EL (cell line): ENCODE measurements at places on chromosomes 1 and 21.

DNA sequence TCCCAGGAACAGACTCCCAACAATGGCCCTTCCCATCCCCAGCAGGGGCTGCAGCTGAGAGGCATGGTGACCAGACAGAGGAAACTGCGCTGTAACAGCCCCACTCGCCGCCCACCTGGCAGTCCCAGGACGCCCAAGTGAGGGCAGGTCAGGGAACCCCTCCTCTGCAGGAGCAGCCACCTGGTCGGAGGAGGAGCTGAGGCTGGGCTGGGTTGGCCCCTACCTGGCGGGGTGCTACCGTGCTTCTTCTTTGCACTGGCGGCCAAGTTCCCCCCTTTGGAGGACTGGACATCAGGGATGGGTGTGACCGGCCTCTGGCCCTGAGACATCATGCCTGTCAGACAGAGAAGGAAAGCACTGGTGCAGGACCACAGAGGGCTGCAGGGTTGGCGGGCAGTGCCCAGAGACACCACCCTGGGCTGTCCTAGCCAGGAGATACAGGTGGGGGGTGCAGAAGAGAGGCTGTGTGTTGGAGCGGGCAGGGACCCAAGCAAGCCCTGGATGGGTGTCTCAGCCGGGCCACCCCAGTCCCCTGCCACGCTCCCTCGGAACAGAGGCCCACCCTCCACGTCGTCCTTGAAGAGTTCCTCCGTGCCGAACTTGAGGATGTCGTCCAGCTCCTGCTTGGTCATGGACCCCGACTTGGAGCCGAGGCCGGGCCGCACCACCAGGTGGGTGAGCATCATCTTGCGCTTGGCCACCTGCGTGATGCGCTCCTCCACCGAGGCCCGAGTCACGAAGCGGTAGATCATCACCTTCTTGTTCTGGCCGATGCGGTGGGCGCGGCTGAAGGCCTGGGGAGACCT lies 51.6 kb downstream of the CHD5 start:
- no peak for DNase-seq

DNA sequence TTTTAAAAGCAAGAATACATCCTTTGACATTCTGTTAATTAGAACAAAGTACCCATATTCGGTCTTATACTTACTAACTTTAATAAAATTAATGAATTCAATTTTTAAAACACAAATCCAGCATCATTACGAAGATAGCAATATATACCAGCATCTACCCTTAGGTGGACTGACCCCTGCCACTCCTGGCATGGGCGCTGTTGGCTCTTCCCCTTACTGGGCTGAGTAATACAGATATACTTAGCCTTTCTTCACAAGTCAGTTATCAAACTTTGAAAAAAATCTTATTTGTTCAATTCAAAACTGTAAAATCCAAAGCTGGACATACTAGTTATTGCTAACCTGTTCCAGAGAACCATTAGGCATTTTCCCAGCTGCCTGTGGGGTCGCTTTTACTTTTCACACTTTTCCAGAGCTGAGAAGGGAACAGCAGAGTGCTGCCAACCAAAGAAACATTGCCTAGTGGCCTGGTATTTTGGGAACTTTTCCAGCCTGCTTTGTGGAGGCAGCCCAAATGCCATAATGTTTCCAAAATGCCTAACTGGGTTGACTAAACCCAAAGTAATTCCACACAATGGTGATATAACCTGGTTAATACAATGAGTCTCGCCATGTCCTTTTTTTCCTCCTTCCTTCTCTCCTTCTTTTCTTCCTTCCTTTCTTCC lies 424.7 kb upstream of the ADGRL2 start:
- no peak for DNase-seq

- DNase-seq = no peak
Measured at GRCh38 chr1:13600762-13601453, 17.3 kb downstream of the PDPN start.

DNA sequence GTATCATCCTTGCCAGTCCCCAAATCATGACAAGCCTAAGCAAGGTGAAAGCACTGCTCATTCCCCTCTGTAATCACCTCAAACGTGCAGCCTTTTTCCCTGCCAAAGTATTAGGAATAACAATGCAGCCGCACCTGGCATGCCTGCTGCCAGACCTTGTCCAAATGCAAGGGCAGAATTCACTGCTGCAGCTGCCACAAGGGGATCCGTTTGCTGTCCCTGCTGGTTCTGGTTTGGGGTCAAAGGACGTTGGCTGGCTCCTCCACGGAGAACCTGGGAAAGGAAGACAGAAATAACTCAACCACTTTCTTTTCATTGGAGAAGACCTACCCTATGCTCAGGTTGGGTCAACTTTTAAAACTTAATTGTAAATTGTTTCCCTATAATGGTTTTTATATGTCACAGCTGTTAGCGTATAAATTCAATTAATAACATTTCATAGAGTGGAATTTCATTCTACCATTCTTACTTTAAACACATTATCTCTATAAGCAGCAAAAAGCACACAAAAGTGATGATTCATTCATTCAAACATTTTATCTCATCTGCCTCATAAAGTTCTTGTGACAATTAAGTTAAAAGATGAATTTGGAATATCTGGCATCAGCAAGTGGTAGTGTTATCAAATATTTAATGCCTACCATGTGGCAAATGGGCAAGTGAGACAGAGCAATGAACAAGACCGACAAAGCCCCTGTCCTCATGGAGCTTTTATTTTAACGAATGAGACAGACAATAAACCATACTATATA lies 59.8 kb upstream of the SDC3 start:
- peak; percentile 26 for DNase-seq
